Kasumi-1 (cell line): ENCODE measurements at places on chromosomes 3 and 15.

DNA sequence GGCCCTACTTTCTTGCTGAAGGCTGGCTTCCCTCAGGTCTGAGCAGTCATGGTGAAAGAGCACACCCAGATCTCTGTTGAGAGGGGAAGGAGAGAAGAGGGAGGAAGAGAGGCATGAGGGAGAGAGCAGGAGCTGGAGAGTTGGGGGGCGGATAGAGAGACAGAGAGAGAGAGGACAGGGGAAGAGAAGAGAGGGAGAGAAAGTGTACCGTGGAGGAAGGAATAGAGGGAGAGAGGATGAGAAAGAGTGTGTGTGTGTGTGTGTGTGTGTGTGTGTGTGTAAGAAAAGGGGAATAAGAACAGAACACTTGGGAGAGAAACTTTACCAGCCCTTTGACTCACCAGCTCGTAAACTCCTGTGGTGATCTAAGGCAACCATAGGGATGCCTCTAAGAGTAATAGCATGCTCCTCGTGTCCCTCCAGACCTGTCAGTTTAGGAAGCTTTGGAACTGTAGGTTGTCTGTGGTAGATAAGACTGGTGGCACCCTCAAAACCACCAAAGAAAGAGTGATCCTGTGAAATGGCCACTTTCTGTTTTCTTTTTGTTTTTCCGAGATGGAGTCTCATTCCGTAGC is 18.2 kb downstream of the ZNF592 start:
- DNase-seq: peak; percentile 46

DNA sequence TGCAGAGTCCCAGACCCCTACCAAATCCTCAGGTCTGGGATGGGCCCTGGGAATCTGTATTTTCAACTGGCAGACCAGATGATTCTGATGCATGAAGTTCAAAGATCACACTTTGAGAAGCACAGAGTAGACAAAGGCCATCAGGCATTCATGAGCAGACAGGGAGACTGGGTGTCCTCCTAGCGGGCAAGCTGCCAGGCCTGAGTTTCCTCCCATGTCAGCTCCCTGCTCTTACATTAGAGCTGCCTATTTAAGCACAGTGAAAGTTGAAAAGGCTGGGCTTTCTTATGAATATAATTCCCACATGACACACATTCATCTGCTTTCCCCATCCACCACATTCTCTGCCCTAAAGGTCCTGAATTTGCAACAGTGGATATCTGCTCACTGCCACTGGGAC is 14.0 kb downstream of the CAPN3 start:
- DNase-seq: no peak

- no peak for DNase-seq
Observed at GRCh38 chr3:177498037-177498857, 301.0 kb upstream of the TBL1XR1 start.

GRCh38 chr15:22942306-22942855 is 37.8 kb downstream of the CYFIP1 start:
- no peak for DNase-seq

DNA sequence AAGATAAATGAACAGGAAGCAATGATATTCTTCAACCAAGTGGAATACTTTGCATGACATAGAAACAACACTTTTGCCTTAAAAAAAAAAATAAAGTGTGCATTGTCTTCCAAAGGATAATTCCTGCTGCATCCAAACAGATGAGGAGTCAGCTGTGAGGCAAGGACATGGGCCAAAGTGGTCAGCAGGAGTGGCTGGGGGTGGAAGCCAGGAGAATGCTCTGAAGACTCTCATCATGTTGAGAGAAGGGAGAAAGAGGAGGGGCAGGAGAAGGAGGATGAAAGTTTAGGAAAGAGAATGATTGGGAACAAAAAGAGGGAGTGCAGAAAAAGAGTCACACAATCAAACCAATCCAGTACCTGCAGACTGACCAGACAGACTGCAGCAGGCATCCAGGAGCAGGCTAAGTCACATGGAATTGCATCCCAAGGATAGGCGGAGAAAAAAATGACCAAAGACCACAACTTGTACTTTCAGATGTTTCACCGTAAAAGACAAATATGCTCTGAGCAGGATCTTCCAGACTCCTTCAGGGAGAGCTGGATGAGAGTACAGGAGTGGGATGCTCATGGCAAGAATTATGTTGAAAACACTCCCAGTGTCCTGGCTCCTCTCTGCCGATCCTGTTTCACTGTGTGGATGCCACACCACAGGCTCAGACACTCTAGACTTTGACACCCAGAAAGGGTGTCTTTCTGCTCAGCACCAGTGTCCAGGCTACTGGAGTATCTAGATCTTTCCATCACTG is 11.9 kb downstream of the ABI3BP start:
- DNase-seq: no peak

DNA sequence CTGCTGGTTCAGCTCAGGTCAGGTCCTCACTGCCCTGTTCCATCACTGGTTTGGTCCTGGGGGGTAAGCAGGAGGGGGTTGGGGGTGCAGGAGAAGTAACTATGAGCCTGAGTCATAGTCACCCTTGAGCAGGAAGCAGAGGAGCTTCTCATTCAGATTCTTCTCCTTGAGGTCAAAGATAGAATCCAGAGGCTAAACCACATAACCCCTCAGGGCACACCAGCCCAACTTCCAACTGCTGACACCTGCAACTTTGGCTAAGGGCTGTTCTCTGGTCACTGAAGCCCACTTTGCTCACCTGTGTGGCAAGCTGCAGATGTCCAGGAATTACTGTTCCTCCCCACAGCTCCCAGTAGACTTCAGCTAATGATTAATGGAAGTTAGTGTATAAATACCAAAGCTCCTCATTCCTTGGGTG is 48.8 kb upstream of the LRRFIP2 start:
- peak; percentile 17 for DNase-seq

GRCh38 chr3:191094057-191094845 is 104.8 kb upstream of the OSTN start:
- DNase-seq: no peak

DNA sequence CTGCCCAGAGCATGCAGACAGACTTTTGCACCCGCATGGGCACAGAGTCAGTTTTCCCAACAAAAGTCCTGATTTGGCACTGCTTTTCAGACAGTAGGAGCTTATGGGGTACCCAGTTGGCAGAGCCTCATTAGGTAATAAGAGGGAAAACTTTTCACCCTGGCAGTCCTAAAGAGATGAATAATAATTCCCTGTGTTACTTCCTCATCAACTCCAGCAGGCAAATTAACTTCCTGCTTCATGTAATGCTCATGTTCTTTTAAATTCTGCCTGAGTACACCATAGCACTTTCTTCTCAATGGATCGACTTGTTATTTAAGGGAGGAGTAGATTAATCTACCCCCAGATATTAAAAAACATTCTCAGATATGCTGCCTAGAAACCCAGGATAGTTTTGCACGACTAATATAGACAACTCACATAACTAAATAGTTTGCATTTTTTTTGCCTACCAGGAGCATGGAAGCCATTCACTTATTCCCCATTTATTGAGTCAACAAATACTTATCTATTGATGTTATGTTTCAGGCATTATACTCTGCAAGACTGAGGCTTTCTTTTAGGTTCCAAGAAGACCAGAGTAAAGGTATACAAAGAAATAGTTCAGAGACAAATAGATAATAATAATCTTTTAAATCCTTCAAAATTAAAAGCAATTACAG is 214.5 kb downstream of the KCNMB2 start:
- DNase-seq: peak; percentile 14

DNA sequence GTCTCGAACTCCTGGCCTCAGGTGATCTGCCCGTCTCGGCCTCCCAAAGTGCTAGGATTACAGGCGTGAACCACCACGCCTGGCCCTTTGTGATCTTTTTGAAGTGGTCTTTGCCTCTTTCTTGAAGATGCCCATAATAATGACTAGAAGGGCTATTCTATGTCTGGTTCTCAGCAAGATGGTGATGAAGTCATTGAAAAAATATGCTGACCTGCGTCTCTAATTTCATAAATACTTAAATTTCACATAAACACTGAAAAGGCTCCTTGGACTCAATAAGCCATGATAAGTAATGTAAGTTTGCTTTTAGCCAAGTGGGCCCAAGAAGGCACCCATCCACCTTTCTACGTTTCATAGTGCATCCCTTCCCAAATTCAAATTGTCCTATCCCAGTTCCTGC is 775 bp upstream of the MAPK6 start:
- no peak for DNase-seq

GRCh38 chr3:65356331-65357248 is 668.8 kb upstream of the ADAMTS9 start:
- DNase-seq: no peak
